GM19239 (cell line): ENCODE measurements at places on chromosomes 11 and 22.

DNA sequence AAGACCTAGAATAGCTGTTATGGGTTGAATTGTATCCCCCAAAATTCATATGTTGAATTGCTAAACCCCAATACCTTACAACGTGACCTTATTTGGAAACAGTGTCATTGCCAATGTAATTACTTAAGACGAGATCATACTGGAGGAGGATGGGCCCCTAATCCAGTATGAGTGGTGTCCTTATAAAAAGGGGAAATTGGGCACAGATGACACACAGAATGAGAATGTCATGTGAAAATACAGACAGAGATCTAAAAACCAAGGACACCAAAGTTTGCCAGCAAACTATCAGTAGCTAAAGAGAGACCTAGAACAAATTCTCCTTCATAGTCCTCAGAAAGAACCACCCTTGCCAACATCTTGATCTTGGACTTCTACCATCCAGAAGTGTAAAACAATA, 127.7 kb downstream of the ATXN10 start:
- no peak for DNase-seq

DNA sequence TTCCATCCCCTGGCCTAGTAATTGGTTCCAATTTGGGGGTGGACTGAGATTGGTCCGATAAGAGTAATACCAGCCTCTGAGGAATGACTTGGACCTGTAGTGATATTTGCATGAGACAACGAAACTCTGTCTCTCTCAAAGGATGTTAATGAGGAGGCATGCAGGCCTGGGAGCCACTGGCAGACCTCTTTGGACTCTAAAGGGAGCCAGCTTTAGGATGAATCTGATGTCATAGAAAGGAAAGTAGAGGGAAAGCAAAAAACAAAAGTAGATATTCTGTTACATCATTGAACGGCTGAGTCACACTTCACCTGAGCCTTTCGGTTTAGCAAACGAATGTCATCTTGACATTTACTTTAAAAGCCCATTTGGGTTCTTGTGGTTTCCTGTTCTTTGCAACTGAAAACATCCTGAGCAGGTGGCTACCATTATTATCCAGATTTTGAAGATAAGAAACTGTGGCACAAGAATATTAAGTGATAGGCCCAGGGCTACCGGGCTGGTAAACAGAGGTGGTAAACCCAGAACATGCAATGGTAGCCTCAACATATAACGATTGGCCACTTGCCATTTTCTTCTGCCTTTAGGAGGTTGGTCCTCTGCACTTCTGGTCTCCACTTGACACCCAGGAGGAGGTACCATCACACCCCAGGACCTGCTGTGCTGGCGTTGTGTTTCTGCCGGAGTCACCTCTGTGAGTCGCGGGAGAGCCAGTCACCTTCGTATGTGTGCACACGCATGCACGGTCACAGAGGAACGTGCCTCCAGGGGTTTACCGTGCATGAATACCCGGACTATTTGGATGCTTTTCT, 42.7 kb downstream of the RTL6 start:
- DNase-seq: no peak

DNA sequence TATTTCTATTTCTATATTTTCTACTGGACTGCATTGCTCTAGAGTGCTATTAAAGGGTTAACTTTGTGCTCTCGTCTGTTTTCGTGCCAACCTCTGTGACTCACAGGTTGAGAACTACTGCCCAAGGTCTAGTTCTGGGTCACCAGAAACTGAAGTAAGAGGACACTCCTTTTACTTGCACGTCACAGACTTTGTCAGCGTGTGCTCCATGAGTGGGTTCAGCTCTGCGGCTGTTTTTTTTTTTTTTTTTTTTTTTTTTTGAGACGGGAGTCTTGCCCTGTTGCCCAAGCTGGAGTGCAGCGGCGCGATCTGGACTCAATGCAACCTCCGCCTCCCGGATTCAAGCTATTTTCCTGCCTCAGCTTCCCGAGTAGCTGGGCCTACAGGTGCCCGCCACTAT, 49.8 kb downstream of the CLMP start:
- no peak for DNase-seq

GRCh38 chr11:95256321-95256779, 25.3 kb upstream of the SESN3 start:
- DNase-seq: no peak

- DNase-seq: no peak
These were observed 24.2 kb upstream of the TREH start for GRCh38 chr11:118703563-118704106.

GRCh38 chr22:33124471-33124870, 66.3 kb upstream of the SYN3 start:
- DNase-seq: no peak
